Iris pigment epithelial cell (primary cell): ENCODE measurements at places on chromosomes 5 and 9.

DNA sequence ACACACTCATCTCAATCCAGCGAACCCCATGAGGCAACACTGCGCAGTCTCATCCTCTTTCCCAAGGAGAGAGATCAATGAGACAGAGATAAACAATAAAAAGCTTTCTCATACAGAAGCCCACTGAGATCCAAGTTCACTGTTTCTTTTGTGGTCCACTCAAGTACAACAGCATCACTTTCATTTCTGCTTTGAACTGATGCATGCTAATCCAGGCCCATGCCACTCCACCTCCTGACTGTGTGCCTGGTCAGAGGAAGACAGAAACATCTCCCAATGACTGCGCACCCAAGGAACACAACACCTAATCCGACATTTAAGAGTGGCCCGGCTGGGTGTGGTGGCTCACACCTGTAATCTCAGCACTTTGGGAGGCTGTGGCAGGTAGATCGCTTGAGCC, 104.0 kb downstream of the SERINC5 start:
- DNase-seq = no peak

- DNase-seq = no peak
Measured at GRCh38 chr5:175731756-175732465, 74.0 kb downstream of the HRH2 start.

DNA sequence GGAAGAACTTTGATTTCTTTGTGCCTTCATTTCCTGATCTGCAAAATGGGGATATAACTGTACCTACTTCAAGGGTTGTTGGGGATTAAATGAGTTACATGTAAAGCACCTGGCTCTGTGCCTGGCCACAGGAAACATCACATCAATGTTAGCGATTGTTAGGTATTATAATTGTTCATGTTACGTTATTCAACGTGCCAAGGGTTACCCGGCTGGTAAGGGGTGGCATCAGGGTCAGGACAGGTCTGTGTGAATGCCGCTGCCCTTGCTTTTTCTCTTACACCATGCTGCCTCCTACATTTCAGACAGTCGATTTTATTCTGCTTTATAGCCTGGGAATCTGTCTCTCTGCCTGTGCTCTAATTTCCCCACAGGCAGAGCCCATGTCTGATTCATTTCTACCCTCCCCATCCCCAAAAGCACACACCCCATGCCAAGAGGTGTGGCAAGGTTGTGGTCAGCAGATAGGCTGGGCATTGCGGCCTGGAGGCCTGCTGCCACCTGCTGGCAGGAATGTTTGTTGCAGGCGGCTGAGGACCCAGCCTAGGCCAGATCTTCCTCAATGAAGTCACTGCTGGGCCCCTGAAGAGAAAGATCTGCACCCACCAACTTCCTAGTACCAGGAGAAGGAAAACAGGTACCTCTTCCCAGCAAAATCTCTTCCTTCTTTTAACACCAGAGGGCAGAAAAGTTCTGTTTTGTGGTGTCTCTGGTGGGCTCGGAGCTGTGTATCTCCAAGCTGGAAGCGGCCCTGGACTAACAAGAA, 5.3 kb downstream of the ANKS6 start:
- DNase-seq = peak; percentile 95

- DNase-seq = no peak
Measured at GRCh38 chr9:76827296-76828080, 63.2 kb downstream of the PCA3 start.

GRCh38 chr9:104232781-104233341, 138.8 kb downstream of the SMC2 start:
- DNase-seq = peak; percentile 95

DNA sequence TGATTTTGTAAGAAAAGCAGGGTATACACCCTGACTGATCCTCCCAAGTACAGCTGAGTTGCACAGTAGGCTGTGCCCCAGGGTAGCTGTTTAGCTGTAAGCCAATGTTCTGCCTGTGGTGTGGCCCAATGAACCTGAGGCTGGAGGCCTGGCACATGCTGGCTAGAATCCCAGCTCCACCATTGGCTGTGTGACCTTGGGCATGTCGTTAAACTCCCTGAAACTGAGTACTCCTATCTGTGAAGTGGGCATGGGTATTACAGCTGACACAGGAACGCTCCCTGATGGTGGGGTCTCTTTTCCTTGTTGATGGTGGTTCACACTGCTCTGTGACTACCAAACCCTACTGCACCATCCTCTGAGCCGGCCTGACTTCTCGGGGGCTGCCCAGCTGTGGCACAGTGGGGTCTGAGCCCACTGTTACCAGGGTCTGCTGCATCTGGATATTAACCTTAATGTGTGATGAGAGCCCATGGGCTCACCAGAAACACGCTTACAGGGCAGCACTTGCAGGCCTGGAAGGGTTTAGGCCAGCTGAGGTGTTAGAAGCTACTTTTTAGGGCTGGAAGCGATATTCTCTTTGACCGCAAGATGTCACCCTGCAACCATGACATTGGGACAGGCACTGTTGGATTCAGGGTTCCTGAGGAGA, 7.0 kb upstream of the GADD45G start:
- peak; percentile 57 for DNase-seq

DNA sequence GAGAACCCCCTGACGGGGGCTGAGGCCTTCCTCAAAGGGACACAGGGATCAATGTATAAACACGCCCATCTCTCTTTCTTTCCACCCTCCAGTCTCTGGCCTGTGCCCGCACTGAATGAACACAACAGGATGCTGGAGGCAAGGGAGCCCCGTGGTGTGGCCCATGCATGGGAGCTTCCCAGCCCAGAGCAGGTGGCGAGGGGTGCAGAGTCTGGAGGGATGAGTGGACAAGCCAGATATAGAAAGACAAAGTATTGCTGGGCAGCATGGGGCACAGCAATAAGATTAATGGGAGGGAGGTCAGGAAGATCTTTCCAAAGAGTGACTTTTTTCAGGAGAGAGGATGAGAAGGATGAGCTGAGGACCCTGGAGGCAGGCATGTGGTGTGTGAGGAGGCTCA, 103.7 kb downstream of the C5orf15 start:
- no peak for DNase-seq
